ENCODE measurements at places on chromosomes 7 and 10.

DNA sequence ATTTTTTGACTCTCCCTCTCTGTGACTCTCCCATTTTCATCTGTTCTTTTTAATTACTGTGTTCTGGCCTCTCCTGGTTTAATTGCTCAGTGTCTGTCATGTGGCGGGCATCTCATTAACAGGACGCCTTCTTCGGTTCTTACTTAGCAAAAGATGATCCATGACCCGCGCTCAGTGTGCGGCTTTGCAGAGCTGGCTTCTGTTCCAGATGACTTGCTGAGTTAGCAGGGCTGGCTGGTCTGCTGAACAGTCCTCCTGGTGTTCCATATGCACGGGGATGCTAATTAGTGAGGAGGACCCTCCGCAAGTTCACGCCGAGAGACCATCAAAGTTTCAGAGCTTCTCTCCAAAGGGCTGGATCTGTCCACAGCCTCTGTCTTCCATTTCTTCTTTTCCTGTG is 258.6 kb upstream of the MKI67 start:
- DNase-seq: no peak

DNA sequence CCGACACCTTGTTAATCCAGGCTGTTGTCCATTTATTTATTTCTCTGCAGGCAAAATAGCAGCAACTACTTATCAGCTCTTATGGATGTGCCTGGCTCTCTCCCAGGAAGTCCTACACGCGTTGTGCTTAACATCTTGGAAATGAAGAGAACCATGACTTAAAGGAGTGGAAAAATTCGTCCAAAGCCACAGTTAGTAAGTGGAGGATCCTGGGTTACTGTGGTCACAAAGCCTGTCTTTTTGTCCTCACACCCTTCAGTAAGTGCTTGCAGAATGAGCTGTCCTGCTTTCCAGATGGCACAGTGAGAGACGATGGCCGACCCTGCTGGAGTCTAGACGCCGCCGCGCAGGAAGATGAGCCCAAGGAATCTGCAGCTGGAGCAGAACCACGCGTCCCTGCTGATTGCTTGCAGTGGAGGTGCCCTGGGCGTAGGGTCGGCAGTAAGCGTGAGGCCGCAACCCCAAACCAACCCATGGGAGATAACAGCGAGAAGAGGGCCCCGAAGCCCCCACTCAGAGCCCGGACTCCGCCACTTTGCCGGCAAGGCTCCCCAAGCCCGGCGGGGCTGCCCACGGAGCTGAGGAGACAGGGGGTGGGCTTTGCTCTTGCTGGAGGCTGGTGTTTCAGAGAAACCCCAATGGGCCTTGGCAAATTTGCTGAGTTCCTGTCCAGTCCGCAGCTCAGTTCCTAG is 178.6 kb downstream of the CXCL12 start:
- no peak for DNase-seq

GRCh38 chr10:44935201-44935965 is 24.2 kb upstream of the RASSF4 start:
- peak; percentile 91 for DNase-seq

DNA sequence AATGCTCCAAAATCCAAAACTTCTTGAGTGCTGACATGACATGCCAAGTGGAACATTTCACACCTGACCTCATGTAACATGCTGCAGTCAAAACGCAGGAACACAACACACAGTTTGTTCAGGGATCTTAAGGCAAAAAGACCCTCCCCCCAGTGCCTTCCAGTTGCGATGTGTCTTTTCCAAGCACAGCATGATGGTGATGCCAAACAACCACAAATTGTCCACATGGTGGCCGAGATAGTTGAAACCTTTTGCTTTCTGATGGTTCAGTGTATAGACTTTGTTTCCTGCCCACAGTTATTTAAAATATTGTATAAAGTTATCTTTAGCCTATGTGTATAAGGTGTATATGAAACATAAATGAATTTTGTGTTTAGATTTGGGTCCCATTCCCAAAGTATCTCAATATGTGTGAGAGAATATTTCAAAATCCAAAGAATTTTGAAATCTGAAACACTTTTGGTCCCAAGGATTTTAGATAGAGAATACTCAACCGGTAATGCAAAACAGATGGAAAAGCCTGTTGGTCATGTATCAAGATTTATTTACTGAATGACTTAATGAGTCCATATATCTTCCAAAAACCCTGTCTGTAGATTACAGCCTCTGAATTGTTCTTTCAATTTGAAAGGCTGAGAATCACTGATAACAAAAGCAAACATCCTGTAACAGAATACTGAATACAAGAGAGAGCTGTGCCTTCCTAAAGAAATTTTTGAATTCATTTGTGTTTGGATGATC is 93.4 kb upstream of the OIT3 start:
- no peak for DNase-seq
